Stimulated activated CD8-positive, alpha-beta memory T cell treated with anti-CD3 and anti-CD28 coated beads, Interleukin-4, amount 100 ng/mL, for 1 hour (primary cell): ENCODE measurements at places on chromosomes 2 and 18.

- no peak for DNase-seq
These were observed 997 bp upstream of the TGIF1 start for GRCh38 chr18:3448838-3449511.

- DNase-seq: no peak
These were observed 545 bp downstream of the MPP4 start for GRCh38 chr2:201697899-201698298.

DNA sequence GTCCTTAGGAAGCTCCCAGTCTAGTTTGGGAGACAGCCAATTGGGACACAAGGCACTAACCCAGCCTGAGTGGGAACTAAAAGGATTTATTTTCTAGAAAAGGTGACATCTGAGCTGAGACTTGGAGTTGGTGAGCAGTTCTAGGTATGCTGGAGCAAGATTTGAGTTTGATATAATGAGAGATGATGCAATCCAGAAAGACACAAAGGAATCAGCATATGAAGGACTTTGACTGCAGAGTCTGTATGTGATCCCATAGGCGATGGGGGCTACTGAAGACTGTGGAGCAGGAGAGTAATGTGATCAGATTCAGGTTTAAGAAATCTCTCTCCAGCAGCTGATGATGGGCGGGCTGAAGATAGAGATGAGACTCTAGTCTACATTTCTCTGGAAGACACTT is 135.1 kb upstream of the MYCN start:
- no peak for DNase-seq

- DNase-seq: no peak
These were observed 352.4 kb upstream of the SMIM21 start for GRCh38 chr18:75779910-75780309.

DNA sequence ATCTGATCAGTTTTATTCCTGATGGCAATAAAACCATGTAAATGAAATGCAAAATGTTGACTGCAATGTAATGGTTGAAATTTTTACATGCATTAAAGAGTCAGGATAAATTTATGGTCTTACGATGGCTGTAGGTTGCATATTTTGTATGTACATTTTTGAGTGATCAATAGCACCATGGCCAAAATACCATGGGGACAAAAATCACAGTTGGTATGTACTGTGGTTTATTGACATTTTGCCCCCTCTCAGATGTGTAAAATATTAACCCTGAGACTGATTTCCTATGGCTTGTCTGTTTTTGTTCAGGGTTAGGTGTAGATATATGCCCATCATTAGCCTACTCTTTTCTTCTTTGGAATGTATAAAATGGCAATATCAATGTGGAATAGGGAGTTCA is 138.1 kb downstream of the PARD3B start:
- no peak for DNase-seq

- no peak for DNase-seq
These were observed 95.3 kb upstream of the ASB18 start for GRCh38 chr2:236359426-236360045.

DNA sequence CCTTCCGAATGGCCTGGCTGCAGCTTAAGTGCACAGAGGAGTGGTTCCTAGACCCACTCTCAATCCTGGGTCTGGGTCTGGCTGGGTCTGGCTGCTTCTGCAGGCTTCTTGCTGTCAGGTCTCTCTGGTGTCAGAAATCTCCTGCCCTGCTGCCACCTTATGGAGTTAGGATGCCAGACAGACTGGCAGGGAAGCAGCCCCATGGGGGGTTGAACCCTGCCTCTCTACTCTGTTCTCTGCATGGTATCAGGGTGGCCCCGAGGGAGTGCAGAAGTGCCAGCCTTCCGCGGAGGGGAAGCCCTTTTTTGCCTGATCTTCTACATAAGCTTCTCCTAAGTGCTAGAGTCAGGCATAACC is 89.4 kb downstream of the ZCCHC2 start:
- no peak for DNase-seq

GRCh38 chr2:232588680-232589585 is 38.4 kb downstream of the EIF4E2 start:
- no peak for DNase-seq
